Epithelial cell of esophagus (primary cell): ENCODE measurements at places on chromosomes 5 and 9.

- no peak for DNase-seq
Measured at GRCh38 chr5:28468166-28468565, 1429.8 kb upstream of the CDH9 start.

DNA sequence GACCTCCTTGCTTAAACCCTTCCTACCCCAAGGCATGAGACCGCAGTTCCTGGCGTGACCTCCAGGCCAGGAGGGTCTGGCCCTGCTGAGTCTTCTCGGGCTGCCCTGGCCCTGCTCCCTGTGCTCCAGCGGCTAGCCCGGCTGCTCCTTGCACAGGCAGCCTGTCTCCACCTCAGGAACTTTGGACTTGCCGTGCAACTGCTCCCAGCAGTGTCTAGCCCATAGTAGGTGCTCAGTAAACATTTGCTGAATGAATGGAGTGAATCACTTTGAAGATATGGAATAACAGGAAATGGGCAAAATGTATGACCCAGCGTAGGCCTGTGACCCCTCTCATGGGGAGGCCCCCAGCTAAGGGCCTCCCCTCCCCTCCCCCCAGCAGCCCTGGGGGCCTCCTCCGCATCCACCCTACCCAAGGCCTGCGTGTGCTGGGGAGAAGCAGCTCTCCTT, 127.1 kb downstream of the ZNF354C start:
- no peak for DNase-seq

GRCh38 chr9:97468658-97469448, 32.6 kb upstream of the TMOD1 start:
- peak; percentile 65 for DNase-seq

DNA sequence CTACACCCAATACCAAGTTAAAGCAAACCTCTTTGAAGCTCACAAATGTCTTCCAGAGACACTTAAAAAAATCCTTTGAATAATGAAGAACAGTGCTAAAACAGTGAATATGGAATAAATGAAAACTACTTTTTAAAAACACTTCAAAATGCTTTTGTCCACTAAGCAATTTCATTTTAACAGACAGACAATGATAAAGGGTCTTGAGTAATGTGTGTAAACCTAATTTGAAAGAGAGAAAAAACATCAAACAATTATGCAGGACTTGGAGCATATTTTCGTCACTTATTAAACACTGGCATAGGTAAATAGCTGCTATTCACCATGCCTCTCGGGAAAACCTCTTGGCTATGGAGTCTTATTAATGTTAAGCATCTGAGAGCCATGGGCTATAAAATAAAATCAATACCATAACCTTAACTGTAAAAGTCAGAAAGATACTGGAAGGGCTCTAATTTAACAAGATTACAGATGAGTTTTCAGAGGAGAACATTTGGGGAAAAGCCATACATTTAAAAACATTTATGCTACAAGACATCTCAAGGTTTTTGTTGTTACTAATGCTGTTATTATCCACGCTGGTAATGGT, 177.8 kb downstream of the NFIB start:
- no peak for DNase-seq

GRCh38 chr5:73921741-73922140, 295.7 kb downstream of the ARHGEF28 start:
- peak; percentile 26 for DNase-seq

DNA sequence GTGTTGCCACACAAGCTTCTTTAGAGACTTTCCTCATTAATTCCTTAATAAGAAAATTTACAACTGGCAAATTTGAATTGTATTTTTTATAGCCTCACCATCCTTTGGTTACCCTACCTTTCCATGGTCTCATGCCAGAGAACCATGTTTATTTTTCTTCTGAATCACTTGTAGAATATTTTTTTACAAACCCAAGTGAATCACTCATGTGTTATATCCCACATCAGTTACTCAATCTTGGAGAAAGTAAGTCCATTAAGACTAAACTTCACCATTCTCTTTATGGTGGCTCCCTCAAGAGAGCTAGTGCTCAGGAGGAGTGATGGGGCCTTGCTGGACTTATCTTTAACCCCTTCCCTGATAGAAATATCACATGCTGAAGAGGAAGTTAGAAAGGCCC, 128.9 kb downstream of the SUSD1 start:
- peak; percentile 83 for DNase-seq

GRCh38 chr5:157961176-157961575, 102.2 kb upstream of the CLINT1 start:
- no peak for DNase-seq

DNA sequence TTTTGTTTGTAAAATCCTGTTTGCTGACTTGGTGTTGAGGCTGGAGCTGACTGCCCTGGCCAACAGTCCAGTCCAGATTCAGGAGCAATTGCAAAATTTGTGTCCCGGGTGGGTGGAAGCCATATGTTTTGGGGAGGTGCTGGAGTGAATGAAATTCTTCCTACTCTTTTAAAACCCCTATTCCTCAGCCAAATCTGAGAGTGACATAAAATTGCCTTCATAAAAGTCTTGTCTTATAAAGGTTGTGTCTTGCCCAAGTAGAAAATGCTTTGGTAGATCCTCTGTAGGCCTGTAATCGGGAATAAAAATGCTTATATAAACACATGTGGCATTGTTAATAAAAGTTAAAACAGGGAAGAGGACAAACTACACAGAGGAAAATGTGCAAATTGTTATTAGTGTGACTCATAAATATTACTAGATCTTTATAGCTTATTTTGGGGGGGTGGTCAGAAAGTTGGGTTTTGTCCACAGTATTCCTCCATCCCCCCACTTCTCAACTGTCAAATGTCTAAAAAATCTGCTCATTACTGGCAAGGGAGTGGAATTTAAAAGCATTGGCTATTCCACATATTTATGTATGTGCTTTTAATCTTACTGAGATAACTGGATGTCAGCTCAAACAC, 45.6 kb downstream of the NNT start:
- DNase-seq: no peak

DNA sequence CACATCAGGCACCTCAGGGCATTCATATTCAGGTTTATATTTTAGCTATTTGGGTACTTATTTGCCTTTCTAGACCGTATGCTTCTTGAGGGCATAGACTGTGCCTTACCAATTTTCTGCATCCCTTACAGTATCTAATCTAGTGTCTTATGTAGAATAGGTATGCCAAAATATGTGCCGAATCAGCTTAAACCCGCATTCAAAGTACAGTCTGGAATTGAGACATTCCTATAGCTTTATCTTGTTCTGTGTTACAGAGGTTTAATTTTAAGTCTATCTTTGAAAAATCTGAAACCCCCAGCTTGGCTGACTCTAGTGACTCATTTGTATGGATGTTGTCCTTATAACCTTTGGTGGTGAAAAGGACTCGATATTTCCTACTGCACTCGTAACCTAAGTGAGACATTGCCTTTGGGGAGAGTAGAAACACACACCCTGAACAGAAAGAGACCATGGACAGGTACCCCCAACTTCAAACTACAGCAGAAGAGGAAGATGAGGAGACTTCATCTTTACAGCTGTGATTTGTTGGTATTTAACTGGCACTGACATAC, 27.0 kb upstream of the TMOD1 start:
- DNase-seq: no peak

GRCh38 chr5:24161559-24161958, 483.2 kb downstream of the CDH10 start:
- DNase-seq: peak; percentile 59

DNA sequence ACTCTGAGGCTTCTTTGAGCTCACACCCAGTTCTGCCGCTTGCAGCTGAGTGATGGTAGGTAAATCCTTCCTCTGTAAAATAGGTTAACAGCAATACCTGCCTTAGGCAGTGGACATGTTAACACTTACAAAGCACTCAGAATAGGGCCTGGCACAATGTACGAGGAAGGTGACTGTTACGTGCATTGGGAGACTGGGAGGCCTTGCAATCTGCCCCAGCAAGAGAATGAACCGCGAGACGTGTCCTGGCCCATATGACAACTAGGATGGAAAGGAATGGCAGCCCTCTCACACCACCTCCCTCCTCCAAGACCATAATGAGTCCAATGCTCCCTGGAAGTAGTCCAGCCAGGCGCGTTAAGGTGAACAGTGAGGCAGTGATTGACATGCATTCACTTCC, 23.1 kb upstream of the AKNA start:
- DNase-seq: peak; percentile 97
